Colonic mucosa (tissue), 4 donors: ENCODE measurements at places on chromosomes 5 and 9.

GRCh38 chr9:32524892-32525708 lies 896 bp downstream of the RIGI start:
- DNase-seq: peak; percentile 26

GRCh38 chr5:76337953-76338451 lies 65.1 kb upstream of the IQGAP2 start:
- DNase-seq: peak; percentile 77

GRCh38 chr5:144142139-144142823 lies 28.2 kb downstream of the YIPF5 start:
- no peak for DNase-seq

- no peak for DNase-seq
These were observed 38.3 kb downstream of the DAPK1 start for GRCh38 chr9:87535817-87536539.

GRCh38 chr9:138049085-138049778 lies 171.7 kb downstream of the CACNA1B start:
- DNase-seq: peak; percentile 14

DNA sequence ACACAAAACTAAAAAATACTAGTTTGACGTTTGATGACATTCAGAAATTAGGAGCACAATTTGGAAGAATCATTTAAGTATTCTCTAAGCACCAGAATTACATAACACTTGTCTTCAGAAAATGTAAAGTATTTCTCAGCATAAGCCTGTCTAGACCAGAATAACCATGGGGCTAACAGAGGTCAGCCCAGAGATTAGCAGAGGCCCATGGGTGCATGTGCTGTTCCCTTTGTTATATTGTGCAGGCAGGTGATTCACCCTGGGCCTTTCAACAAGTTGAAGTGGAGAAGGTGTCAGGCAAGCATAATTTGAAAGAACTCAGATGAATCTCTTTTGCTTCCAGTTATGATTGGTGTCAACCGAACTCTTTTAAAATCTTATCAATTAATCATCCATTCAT lies 227.9 kb downstream of the LURAP1L start:
- no peak for DNase-seq

DNA sequence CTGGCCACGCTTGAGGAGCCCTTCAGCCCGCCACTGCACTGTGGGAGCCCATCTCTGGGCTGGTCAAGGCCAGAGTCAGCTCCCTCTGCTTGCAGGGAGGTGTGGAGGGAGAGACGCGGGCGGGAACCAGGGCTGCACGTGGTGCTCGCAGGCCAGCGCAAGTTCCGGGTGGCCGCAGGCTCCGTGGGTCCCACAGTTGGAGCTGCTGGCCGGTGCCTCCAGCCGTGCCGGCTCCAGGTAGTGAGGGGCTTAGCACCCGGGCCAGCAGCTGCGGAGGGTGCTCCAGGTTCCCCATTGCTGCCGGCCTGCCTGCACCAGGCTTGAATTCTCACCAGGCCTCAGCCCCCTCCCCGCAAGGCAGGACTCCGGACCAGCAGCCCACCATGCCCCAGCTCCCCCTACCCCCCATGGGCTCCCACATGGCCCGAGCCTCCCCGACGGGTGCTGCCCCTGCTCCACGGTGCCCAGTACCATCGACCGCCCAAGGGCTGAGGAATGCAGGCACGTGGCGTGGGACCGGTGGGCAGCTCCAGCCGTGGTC lies 192.8 kb upstream of the IZUMO3 start:
- DNase-seq: no peak

- no peak for DNase-seq
These were observed 806.5 kb downstream of the TLR4 start for GRCh38 chr9:118510711-118511110.

DNA sequence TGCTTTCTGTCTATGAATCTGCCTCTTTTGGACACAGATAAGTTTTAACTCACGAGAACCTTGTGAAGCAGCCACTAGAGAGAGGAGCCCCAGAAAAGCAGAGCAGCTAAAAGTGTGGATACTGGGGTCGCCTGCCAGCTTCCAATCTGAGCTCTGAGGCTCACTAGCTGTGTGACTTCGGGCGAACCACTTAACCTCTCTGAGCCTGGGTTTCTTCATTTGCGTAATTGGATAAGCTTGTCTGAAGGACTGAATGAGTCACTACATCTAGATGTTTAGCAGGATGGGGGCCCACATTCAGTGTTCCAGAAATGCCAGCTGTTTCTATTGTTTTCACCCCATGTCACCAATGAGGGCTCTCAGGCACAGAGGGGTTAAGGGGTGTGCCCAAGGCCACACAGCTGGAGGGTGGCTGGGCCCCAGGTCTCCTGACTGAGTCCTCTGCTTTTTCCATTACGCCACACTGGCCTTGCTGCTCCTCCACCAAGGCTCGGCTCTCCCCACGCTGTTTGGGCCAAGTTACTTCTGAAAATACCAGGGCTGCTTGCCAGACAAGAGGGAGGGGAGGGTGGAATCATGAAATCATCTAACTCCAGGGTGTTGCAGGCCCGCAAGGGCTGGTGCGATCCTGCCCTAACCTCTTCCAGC lies 36.2 kb downstream of the SH3PXD2B start:
- DNase-seq: peak; percentile 76

GRCh38 chr5:133354323-133355185 lies 257.8 kb downstream of the FSTL4 start:
- DNase-seq: no peak

DNA sequence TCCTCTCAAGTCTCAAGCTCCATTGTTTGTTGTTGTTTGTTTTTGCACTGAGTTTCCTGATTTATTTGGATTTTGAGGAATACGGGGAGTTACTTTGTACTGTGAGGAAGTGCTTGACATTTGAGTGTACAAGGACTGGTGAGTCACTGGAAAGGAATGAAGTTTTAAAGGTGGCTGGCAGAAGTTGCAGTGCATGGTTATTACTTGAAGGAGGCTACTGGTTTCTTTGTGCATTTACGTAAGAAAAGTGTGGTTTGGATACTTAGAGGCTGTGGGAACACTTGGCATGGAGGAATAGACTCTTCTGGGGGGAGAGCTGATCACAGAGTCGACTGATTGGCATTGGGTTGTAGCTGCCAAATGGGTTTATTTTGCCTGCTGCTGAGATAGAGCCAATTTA lies 919.0 kb downstream of the TAF11L14 start:
- DNase-seq: no peak

DNA sequence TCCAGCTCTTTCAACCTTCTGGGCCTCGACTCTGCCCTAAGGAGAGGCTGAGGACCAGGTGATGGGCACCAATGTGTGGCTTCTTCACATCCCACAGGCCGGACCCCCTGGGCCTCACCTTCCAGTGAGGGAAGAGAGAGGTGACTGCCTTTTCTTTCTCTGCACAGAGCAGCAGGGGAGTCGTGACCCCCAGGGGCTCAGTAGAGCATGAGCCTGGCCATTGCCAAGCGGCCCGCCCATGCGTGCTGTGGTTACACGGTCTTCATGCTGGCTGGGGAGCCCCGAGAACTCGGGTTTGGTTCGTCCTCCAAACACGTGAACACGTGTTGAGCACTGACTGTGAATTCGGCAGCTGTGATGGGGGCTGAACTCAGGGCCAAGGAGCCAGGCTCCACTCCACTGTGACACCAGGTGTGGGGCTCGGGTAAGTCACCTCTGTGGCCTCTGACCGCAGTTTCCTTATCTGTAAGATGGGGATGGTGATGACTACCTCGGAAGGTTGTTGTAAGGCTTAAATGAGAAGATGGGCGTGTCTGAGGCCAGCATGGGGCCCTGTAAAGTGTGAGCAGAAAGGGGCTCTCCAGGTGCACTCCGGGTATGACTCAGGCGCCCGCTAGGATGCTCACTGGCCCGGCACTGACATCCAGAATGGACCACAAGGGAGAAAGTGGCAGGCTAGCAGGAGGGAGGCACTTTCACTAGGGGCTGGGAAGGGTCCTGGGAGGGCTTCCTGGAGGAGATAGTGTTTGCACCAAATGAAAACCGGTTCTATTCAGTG lies 13.4 kb upstream of the GRHPR start:
- no peak for DNase-seq

- no peak for DNase-seq
These were observed 321.0 kb upstream of the TRPC7 start for GRCh38 chr5:136686192-136686872.

GRCh38 chr5:88503406-88503805 lies 234.8 kb upstream of the TMEM161B start:
- DNase-seq: no peak

GRCh38 chr5:131679911-131680310 lies 44.9 kb upstream of the RAPGEF6 start:
- no peak for DNase-seq

- DNase-seq: no peak
These were observed 294.5 kb upstream of the TAS2R1 start for GRCh38 chr5:9924614-9925013.

GRCh38 chr5:81835814-81836367 lies 85.0 kb upstream of the SSBP2 start:
- no peak for DNase-seq

- DNase-seq: no peak
These were observed 17.4 kb downstream of the FRMPD1 start for GRCh38 chr9:37668116-37668601.

DNA sequence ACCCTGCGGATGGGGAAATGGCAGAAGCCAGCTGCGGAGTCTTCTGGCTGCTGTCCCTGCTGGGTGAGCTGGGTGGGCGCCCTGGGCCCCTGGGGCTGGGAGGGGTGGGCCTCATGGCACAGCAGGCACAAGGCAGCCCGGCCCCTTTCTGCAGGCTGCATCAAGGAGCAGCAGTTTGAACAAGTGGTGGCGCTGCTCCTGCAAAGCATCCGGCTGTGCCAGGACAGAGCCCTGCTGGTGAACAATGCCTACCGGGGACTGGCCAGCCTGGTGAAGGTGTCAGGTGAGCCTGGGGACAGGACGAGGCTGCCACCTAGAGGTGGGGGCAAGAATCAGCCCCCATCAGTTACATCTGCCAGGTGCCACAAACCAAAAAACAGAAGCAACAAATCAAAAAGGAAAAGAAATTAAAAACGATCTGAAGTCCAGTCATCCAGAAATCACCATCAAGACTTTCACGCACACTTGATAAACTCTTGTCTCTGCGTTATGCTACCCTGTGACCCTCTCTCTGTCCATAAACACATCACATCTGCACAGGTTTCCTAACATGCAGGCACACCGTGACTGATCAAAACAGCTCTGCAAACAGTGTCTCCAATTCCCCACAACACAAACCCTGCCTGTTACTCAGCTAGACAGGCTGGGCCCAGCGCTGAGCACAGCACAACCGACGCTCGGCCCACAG lies 13.9 kb downstream of the REXO4 start:
- peak; percentile 67 for DNase-seq

- DNase-seq: no peak
These were observed 204.7 kb downstream of the ARRDC3 start for GRCh38 chr5:91178461-91178860.

DNA sequence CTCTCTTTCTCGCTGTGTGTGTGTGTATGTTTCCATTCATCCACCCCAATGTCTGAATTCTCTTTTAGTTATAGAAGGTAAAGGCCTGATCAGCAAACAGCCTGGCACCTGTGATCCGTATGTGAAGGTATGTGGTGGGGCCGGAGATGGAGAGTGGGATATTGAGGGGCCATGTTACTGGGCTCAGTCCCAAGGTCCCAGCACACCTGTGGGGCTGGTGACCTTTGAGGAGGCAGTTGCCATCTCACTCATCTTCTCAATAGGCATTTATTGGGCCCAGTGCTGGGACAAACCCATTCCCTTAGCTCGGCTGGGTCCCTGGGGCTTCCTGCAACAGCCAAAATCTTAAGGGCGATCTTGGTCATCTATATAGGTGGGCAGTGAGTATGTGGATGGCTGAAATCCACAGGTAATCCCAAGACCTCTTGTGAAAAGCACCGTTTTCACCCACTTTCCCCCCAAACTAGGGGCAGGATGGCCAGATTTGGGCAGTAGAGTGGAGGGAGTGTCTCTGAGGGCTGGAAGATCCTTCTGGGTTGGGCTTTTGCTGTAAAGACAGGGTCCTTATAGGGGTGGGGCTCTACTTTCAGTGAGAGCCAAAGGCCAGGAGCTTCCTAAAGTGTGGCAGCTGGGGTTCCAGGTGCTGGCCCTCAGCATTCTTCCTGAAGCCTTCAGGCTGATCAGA lies 19.6 kb downstream of the RGS3 start:
- DNase-seq: no peak

- DNase-seq: no peak
These were observed 140.5 kb downstream of the SLIT3 start for GRCh38 chr5:169160405-169160901.

DNA sequence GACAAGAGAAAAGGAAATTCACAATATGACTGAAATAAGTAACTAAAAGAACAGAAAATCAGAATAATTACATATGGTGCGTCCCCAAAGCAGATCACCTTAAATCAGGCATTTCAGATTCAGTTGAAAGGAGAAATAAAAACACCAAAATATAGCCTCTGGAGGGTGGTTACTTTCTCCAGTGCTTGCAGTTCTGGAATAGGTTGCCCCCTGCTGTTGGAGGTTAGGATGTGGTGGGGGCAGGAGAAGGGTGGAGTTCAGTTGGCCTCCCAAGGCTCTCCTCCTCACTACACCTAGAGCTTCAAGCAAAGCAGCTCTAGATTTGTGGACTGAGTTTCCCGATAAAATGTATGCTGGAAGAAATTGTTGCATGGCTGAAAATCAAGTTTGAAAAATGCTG lies 338.2 kb upstream of the TLE4 start:
- DNase-seq: no peak

- DNase-seq: no peak
These were observed 269.4 kb upstream of the PTGER4 start for GRCh38 chr5:40410231-40410861.

GRCh38 chr5:55847837-55848236 lies 3.3 kb upstream of the IL31RA start:
- DNase-seq: no peak

DNA sequence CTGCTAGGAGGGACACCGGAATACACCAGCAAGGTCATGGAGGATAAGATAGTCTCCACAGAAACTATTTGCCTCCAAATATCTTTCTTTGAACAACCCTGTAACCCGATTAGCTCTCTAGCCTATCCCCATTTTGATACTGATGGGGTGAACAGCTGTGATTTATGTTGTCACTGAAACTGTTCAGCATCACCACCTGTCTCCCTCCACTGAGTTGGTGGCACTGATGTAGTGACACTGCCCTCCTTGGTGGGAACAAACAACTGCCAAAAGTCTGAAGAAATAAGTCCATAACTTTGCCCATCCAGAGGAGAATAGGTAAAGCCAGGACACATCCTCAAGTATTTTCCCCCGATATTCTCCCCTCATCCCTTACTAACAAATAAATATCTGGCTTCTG lies 24.3 kb upstream of the KCNV2 start:
- DNase-seq: no peak

DNA sequence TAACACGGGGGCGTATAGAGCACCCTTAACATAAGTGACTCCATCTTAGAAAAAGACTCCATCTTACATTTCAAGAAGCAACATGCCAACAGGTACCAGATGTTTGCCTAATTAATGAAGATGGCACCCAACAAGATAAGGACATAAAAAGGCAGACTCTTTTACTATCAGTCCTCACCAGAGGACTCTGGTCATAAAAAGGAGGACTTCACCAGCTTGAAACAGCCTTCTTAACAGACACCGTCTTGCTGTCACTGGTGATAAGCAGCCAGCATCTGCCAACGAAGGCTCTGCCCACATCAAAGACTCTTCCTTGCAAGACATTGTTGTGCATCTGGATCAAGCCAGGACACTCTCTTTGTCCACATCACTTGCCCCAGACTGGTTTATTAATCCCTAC lies 80.3 kb downstream of the S1PR3 start:
- no peak for DNase-seq
